T-helper 2 cell treated with Interferon-gamma antibody and Interleukin-4, amounts not matched to agents 5 μg/mL and 100 μg/mL, for 36 hours (primary cell): ENCODE measurements at places on chromosomes 11 and 22.

DNA sequence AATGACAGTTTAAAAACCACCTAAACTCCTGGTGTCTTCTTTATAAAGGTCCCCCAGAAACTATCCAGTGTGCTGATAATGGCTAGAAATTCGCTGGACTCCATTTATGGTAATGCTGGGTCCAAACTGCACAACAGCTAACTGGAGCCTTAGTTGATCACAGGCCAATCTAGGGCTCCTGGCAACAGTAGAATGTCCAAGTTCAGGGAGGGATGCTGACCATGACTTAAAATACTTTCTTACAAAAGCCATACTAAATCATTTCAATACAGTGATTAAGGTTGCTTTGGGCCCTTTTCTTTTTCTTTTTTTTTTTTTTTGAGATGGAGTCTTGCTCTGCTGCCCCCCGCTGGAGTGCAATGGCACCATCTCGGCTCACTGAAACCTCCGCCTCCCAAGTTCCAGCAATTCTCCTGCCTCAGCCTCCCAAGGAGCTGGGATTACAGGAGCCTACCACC lies 14.5 kb upstream of the GAB2 start:
- H3K36me3 ChIP-seq: peaks cover 10% of the 10 kb centered on the region
- DNase-seq: no peak
- peaks cover 38% of the 10 kb centered on the region for H3K4me1 ChIP-seq
- H3K4me3 ChIP-seq: no peak overlapping the region

DNA sequence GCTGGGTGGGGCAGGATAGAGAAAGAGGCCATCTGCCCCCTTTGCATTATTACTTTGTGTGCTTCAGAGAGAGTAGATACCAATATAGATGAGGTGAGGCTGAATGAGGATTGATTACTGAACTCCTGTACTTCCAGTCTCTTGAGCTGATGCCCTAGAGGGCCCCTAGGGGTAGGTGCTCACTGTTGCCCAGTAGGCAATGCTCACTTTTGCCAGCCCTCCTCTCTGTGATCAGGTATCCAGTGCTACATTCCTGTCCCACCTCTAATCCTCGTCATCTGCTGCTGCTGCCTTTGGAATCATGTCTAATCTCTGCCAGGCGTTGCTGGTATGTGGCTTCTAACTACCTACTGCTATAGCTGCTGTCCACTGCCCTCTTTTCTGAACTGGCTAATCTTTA lies 57.2 kb downstream of the CCDC83 start:
- no peak for DNase-seq
- no peak overlapping the region for H3K4me3 ChIP-seq
- H3K4me1 ChIP-seq: no peaks in the 10 kb centered on the region
- no peaks in the 10 kb centered on the region for H3K36me3 ChIP-seq
- H3K27me3 ChIP-seq: peaks cover 6% of the 10 kb centered on the region
- H3K27ac ChIP-seq: no peak overlapping the region

DNA sequence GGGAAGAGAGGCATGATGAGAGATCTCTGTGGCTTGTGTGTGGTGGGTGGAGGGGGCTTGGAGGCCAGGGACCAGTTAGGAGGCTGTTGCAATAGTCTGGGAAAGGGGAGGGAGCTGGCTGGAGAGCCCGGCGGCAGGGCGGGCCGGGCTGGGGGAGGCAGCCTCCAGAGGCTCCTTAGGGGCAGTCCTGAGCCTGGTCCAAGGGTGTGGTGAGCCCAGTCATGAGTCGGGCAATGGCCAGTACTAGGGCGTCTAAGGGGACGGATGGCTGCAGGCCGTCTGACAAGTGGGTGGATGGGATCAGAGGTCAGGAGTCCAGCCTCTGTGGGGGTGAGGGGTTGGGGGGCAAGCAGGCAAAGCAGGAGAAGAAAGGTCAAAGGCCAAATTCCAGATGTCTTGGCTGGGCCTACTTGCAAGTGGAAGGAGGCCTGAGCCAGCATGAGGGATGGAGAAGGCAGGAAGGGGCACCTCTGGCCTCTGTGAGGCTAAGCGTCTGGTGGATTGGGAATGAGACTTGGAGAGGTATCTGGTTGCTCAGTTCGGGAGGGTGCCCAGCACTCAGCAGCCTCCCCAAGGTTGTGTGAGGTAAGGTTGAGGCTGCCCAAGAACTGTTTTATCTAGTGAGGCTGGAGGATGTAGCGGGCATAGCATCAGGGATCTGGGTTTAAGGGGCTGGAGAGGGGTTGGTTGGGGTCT lies 6.0 kb upstream of the CD248 start:
- peaks cover 5% of the 10 kb centered on the region for H3K27me3 ChIP-seq
- H3K36me3 ChIP-seq: no peaks in the 10 kb centered on the region
- H3K4me1 ChIP-seq: peaks cover 26% of the 10 kb centered on the region

DNA sequence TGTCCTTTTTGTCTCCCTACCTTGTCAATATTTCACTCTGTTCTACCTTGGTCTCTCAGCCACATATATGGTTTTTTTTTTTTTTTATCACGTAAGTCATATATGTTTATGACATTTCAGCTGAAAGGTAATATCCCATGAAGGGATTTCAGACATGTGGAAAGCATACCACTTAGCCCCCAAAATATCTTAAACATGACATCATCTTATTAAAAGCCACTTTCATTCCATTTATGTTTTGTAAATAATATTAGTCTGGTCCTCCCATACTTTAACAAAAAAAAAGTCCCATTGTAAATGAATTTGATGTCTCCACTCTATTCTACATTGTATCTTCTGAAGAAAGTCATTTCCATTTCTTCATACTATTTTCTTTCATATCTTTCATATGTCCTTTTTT lies 85.4 kb downstream of the CSTPP1 start:
- no peak overlapping the region for H3K27ac ChIP-seq
- no peaks in the 10 kb centered on the region for H3K27me3 ChIP-seq
- H3K4me1 ChIP-seq: no peaks in the 10 kb centered on the region
- DNase-seq: no peak
- H3K36me3 ChIP-seq: no peaks in the 10 kb centered on the region

- peaks cover 6% of the 10 kb centered on the region for H3K36me3 ChIP-seq
- H3K27ac ChIP-seq: no peak overlapping the region
- no peak overlapping the region for H3K4me3 ChIP-seq
- peaks cover 15% of the 10 kb centered on the region for H3K4me1 ChIP-seq
- no peak for DNase-seq
Observed at GRCh38 chr11:34926831-34927132, 10.4 kb downstream of the PDHX start.

GRCh38 chr22:31488988-31489617 lies 539 bp downstream of the EIF4ENIF1 start:
- peaks cover 39% of the 10 kb centered on the region for H3K4me1 ChIP-seq
- peak overlapping the region; percentile 76 for H3K27ac ChIP-seq
- peak; percentile 35 for DNase-seq
- H3K4me3 ChIP-seq: peak overlapping the region; percentile 81
- no peaks in the 10 kb centered on the region for H3K27me3 ChIP-seq
- H3K36me3 ChIP-seq: peaks cover 30% of the 10 kb centered on the region

GRCh38 chr11:103652013-103652412 lies 384.4 kb upstream of the DDI1 start:
- H3K27ac ChIP-seq: no peak overlapping the region

DNA sequence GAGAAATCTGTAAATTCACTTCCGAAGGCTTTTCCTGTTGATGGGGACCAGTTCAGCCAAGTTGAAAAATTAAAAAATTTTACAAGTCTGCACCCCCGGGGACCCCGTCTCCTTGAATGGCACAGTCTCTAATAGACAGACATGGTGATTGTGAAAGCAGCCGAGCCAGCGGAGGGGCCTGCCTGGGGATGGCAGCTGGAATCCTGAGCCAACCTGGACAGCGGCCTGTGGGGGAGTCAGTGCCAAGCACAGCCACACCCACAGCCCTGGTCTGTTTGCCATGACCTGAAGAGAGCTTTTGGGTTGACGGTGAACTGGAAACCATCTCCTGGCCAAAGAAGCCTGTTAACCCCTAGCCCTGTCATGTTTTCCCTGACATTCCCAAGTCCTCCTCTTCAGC lies 64.7 kb downstream of the PARVG start:
- no peak overlapping the region for H3K4me3 ChIP-seq
- H3K27me3 ChIP-seq: peaks cover 8% of the 10 kb centered on the region
- H3K36me3 ChIP-seq: no peaks in the 10 kb centered on the region
- H3K4me1 ChIP-seq: no peaks in the 10 kb centered on the region
- DNase-seq: no peak

DNA sequence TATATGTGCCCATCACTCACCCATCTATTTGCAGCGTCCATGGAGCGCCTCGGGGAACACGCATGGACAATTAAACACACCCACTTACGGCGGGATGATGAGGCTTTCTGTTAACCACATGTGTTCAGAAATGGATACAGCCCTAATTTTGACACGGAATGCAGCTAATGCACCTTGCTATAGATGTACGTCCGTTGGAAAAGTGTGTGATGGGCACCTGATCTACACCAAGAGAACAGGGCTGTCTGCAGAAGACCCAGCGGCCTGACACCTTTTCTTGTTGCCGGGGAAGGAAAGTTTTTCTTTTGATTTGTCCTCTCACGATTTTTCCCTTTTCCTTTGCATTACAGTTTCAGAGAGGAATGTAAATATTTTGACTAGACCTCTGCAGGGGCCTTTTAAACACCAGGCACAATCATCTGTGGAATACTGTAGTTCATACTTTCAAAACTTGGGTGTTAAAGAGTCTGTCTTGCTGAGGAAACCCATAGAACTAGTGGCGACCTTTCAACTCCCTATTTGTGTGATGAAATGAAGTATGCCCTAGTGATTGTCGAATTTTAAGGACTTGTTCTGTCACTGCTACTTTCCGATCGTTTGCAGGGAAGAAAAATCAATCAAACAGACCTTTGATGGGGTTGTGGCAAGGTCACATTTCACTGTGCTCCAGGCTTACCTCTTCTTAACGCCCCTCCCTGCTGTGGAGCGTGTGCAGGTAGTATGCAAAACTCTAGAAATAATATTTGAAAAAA lies 16.5 kb upstream of the PAX6 start:
- H3K4me3 ChIP-seq: no peak overlapping the region
- H3K36me3 ChIP-seq: peaks cover 2% of the 10 kb centered on the region
- H3K27me3 ChIP-seq: peaks cover 69% of the 10 kb centered on the region
- no peak for DNase-seq
- H3K27ac ChIP-seq: peak overlapping the region; percentile 55

DNA sequence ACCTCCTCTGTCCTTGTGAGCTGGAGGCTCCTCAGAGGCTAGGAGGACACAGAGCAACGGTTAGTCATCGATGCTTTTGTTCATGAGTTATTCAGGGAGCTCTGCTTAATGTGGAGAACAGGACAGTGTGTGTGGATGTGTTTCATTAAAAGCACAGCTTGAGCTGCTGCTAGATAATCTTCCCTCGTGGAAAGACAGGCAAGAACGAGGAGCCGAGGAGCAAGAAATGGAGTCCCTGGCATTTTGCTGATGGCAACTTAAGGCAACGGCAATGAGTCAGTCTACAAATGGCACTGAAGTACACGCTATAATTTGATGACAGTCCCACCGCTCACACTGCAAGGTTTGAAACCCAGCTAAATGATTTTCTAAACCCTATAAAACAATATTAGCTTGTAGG lies 106.2 kb downstream of the IGLL1 start:
- no peaks in the 10 kb centered on the region for H3K36me3 ChIP-seq
- H3K4me1 ChIP-seq: peaks cover 4% of the 10 kb centered on the region
- no peak overlapping the region for H3K27ac ChIP-seq
- DNase-seq: no peak

DNA sequence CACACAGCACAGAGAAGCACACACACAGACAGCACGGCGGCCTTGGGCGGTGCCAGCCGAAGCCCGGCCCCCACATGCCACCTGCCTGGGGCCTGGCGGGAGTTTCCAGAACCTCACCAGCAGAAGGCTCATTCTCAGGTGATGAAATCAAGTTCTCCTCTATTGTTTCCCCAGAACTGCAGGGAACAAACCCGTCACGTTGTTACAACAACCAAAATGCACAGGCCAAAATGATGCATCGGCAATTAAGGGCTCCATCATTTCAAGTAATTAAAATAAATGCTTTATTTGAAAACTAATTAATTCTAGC lies 30.8 kb downstream of the GNB1L start:
- no peak overlapping the region for H3K27ac ChIP-seq
- no peaks in the 10 kb centered on the region for H3K36me3 ChIP-seq
- no peaks in the 10 kb centered on the region for H3K4me1 ChIP-seq
- no peak for DNase-seq
- no peak overlapping the region for H3K4me3 ChIP-seq

- peaks cover 41% of the 10 kb centered on the region for H3K4me1 ChIP-seq
- H3K36me3 ChIP-seq: peaks cover 3% of the 10 kb centered on the region
- no peak overlapping the region for H3K27ac ChIP-seq
- H3K27me3 ChIP-seq: peaks cover 76% of the 10 kb centered on the region
Observed at GRCh38 chr11:10305964-10306918, 1.4 kb downstream of the ADM start.

DNA sequence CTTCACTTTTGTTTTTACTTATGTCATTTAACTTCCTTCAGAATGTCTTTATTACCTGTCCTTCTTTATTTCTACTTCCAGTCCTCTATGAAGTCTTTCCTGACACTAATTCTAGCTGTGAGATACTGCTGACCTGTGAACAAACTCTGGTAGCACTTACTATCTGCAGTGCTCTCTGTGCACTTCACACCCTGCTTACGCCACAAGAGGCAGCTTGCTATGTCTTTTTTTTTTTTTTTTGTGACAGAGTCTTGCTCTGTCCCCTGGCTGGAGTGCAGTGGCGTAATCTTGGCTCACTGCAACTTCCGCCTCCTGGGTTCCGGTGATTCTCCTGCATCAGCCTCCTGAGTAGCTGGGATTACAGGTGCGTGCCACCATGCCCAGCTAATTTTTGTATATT lies 10.7 kb downstream of the STIM1 start:
- no peaks in the 10 kb centered on the region for H3K27me3 ChIP-seq
- H3K4me3 ChIP-seq: peak overlapping the region; percentile 28
- no peak for DNase-seq
- peaks cover 69% of the 10 kb centered on the region for H3K4me1 ChIP-seq
- H3K27ac ChIP-seq: peak overlapping the region; percentile 47

GRCh38 chr11:115500547-115501501 lies 3.4 kb downstream of the CADM1 start:
- no peak for DNase-seq
- H3K4me1 ChIP-seq: peaks cover 5% of the 10 kb centered on the region
- peaks cover 45% of the 10 kb centered on the region for H3K27me3 ChIP-seq
- no peak overlapping the region for H3K4me3 ChIP-seq

GRCh38 chr11:132126973-132127899 lies 756.8 kb downstream of the NTM start:
- no peak overlapping the region for H3K27ac ChIP-seq
- no peaks in the 10 kb centered on the region for H3K27me3 ChIP-seq
- H3K4me3 ChIP-seq: no peak overlapping the region
- H3K36me3 ChIP-seq: no peaks in the 10 kb centered on the region

GRCh38 chr11:7673724-7674434 lies 579 bp upstream of the CYB5R2 start:
- peaks cover 2% of the 10 kb centered on the region for H3K4me1 ChIP-seq
- no peak for DNase-seq
- peak overlapping the region; percentile 73 for H3K4me3 ChIP-seq

GRCh38 chr22:37138849-37139561 lies 10.7 kb downstream of the IL2RB start:
- peak overlapping the region; percentile 49 for H3K27ac ChIP-seq
- peaks cover 71% of the 10 kb centered on the region for H3K36me3 ChIP-seq
- no peak overlapping the region for H3K4me3 ChIP-seq
- DNase-seq: peak; percentile 32
- no peaks in the 10 kb centered on the region for H3K27me3 ChIP-seq
- H3K4me1 ChIP-seq: peaks cover 12% of the 10 kb centered on the region
